ENCODE measurements at places on chromosomes 7 and 10. TPM values are rescaled to one million over a fixed set of nuclear protein-coding genes. Genes with fewer than 3 reads are reported as not detected.
A peak's percentile ranks its signal among the peaks of the same experiment; 100 is the strongest.

DNA sequence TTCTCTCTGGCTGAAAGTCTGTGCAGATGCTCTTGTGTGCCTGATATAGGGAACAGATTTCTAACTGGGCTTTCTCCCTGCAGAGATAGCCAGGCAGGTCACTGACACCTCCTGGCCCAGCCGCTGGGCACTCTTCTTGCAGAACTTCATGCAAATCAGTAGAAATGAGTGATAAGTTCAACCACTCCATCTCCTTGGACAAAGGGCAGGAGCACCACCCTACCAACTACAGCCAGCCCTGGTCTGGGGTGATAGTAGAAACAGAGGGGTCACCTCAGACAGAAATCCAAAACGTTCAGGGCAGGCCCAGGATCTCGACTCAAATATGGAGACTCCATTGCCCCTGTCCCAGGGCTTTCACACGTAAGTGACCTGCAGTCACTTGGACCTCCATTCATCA is 917.8 kb upstream of the ZNF722 start:
- no peak overlapping the region for H3K4me3 ChIP-seq
- no peaks in the 10 kb centered on the region for H3K36me3 ChIP-seq
- H3K27me3 ChIP-seq = no peaks in the 10 kb centered on the region

- no peaks in the 10 kb centered on the region for H3K36me3 ChIP-seq
- no peak overlapping the region for H3K27ac ChIP-seq
- no peaks in the 10 kb centered on the region for H3K4me1 ChIP-seq
- H3K4me3 ChIP-seq = no peak overlapping the region
Observed at GRCh38 chr10:108166401-108166800, 1001.9 kb upstream of the SORCS1 start.

- H3K4me1 ChIP-seq = no peaks in the 10 kb centered on the region
- H3K4me3 ChIP-seq = no peak overlapping the region
- H3K27me3 ChIP-seq = no peaks in the 10 kb centered on the region
- no peak for DNase-seq
- no peak overlapping the region for H3K27ac ChIP-seq
Observed at GRCh38 chr7:28297801-28298459, 114.4 kb upstream of the CREB5 start.

DNA sequence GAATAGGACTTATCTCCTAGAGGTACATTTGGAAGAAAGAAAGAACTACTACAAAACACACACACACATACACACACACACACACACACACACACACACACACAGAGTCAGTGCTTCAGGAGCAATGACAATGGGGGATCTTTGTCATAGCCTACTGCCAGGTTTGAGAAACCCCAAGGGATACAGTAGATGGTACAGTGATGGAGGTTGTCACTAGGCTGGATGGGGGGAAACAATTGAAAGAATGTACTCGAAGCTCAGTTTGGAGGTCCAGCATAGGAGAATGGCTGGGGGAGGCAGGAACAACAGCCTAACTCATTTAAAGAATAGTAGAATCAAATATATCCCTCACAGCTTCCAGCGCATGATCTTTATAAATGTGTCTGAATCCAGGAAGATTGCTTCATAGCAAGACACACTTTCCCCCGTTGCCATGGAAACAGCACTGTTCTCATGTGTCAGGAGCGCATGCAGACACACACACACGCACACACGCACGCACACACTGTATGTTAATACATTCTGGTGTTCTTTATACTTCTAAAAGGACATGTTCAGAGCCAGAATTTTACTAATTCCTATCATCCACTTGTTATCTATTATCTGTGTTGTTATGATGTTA is 32.6 kb upstream of the ZNRF2 start:
- H3K36me3 ChIP-seq = no peaks in the 10 kb centered on the region
- DNase-seq = no peak
- H3K27me3 ChIP-seq = no peaks in the 10 kb centered on the region
- H3K4me3 ChIP-seq = no peak overlapping the region

- H3K4me1 ChIP-seq = no peaks in the 10 kb centered on the region
- no peaks in the 10 kb centered on the region for H3K27me3 ChIP-seq
- no peak within 1 kb of the TSS for H3K4me3 ChIP-seq
Observed at GRCh38 chr7:76201732-76202665, at the start of gene SRRM3. TSS of gene SRRM3 (plus strand) at chr7:76201896. CDS start at chr7:76235067, 33,171 bp downstream.

GRCh38 chr7:38066391-38066790 is 111.7 kb upstream of the STARD3NL start:
- DNase-seq = no peak
- no peak overlapping the region for H3K4me3 ChIP-seq
- H3K27ac ChIP-seq = no peak overlapping the region
- H3K27me3 ChIP-seq = no peaks in the 10 kb centered on the region
- H3K4me1 ChIP-seq = no peaks in the 10 kb centered on the region
- H3K36me3 ChIP-seq = no peaks in the 10 kb centered on the region

GRCh38 chr10:89296220-89296648 is 5.6 kb upstream of the IFIT2 start:
- H3K4me3 ChIP-seq = no peak overlapping the region
- H3K36me3 ChIP-seq = no peaks in the 10 kb centered on the region
- H3K27ac ChIP-seq = peak overlapping the region; percentile 76
- no peak for DNase-seq

GRCh38 chr7:11210374-11210773 is 236.7 kb downstream of the PHF14 start:
- no peak overlapping the region for H3K4me3 ChIP-seq
- no peaks in the 10 kb centered on the region for H3K4me1 ChIP-seq
- H3K27ac ChIP-seq = no peak overlapping the region
- H3K36me3 ChIP-seq = no peaks in the 10 kb centered on the region
- DNase-seq = no peak

GRCh38 chr10:3877211-3878000 is 92.4 kb upstream of the KLF6 start:
- no peaks in the 10 kb centered on the region for H3K36me3 ChIP-seq
- no peak overlapping the region for H3K27ac ChIP-seq
- H3K4me3 ChIP-seq = no peak overlapping the region

CPN1 gene
- not detected for total RNA-seq

ELFN1 gene
- total RNA-seq = 0.59 TPM

CREB3L2 gene
- total RNA-seq = 40.5 TPM

Measured in breast epithelium (tissue), 4 donors.